T-cell (primary cell): ENCODE measurements at places on chromosomes 7 and 10.

DNA sequence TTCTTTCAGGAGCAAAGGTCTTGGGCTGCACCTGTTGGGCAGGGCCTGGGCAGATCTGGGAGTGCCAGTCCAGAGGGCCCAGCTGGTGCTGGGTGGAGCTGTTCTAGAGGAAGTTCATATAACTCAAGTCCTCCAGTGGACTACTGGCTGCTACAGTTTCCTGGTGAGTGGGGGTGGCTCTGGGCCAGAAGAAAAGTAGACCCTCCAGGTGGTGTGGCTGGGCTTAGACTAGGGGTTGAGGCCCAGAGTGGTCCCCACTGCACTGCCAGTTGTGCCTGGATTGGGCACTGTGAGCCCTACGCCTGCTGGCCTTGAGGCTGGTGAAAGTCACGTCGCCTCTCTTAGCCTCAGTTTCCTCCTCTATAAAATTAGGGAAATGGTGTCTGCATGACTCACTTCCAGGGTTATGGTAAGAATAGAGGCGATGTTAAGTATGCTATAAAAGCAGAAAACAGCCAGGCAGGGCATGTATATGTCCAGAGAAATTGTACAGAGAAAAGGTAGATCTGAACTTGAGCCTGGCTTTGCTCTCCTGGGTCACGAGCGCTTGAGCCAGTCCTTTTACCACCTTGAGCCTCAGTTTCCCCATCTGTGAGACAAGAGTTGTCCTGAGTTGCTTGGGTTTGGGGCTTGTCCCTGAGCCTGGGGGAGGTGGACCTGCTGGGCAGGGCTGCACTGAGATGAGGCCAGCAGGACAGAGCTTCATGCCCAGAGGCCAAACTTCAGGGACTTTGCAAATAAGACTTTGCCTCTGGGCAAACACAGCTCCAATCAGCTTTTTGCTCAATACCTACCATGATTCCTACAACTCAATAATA lies 3.8 kb upstream of the CLDN3 start:
- DNase-seq: no peak

DNA sequence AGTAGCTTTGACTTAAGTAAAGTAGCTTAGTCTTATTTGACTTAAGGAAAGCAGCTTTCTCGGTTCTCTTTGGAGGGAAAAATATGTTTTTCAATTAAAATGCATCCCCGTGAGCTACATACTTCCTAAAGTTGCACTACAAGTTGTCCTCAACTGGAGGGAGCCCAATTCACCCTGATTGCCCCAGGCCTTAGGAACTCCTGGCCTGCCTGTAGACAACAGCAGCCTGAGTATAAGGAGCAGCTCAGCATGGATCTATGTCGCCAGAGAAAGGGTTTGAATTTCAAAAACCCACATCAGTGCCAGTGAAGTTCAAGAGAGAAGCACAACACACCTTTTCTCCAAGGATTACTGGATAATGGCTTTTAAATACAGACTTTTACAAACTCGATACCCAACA lies 772.0 kb downstream of the TNS3 start:
- no peak for DNase-seq

GRCh38 chr7:5375925-5376324 lies 47.7 kb downstream of the TNRC18 start:
- no peak for DNase-seq

DNA sequence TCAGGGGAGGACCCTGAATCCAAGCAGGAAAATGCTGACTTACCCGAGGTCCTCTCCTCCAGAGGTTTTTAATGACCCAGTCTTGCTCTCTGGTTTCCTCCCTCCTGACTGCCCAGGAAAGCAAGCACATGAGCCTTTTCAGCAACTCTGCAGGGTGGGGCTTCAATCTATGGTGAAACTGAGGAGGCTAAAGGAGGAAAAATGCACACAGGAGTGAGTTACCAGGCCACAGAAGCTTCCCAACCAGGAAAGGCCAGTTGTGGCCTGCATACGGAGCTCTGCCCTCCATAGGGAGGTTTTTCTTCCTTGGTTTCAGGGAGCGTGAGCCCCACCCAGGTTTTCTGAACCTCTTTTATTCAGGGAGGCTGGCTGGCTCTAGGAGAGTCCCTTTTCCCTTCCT lies 14.1 kb upstream of the DLG5 start:
- no peak for DNase-seq

DNA sequence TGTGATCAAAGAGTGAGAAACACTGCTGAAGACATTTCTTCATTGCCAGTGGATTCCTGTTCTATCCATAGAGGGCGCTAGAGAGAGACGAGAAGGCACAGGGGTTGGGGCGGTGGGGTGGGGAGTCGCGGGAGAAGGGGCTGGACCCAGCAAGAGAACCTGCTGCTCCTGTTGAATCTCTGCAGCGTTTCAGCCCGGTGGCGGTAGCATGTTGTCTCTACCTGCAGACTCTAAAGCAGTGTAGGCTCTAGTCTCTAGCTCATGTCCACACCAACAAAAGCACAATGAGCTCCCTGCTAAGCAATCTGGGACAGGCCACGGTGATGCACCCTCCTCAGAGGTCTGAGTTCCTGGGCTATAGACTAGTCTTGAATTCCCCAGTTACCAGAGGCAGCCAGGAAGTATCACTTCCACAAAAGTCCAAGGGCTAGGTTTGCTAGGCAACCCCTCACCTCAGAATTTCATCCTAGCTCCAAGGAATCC lies 167.7 kb downstream of the DGKB start:
- no peak for DNase-seq

DNA sequence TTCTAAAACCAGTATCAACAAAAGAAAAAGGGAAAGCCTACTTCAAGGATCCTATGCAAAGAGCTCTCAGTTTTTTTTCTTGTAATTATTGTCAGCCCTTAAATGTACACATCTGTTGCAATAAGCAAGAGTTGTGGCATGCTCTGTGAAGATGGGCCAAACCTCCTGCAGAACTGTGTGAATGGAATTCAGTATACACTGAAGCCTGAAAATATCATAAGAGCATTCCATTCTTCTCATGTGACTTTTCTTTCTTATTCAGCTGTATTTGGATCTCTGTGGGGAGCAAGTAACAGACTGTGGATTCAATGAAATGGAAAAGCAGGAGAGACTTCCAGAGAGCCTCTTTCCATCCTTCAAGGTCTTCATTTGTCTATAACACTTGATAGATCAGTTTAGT lies 130.7 kb downstream of the SAMD9 start:
- DNase-seq: no peak

DNA sequence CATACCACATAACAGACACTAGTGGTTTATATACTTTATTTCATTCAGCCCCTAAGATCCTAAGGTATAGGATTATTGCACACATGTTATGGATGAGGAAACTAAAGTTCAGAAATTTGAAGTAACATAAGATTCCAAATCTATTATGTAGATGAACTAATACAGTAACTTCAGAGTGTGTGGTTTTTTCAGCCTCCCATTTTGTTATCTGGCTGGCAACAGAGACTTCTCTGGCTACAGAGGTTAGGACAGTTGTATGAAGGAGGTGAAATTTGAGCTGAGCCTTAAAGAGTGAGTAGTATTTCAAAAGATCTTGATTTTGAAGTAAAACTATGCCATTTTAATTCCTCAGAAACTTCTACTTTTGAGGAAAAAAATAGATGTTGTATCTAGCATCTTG lies 125.4 kb downstream of the MAPK8 start:
- no peak for DNase-seq

GRCh38 chr7:1975179-1975578 lies 257.6 kb downstream of the MAD1L1 start:
- DNase-seq: no peak

DNA sequence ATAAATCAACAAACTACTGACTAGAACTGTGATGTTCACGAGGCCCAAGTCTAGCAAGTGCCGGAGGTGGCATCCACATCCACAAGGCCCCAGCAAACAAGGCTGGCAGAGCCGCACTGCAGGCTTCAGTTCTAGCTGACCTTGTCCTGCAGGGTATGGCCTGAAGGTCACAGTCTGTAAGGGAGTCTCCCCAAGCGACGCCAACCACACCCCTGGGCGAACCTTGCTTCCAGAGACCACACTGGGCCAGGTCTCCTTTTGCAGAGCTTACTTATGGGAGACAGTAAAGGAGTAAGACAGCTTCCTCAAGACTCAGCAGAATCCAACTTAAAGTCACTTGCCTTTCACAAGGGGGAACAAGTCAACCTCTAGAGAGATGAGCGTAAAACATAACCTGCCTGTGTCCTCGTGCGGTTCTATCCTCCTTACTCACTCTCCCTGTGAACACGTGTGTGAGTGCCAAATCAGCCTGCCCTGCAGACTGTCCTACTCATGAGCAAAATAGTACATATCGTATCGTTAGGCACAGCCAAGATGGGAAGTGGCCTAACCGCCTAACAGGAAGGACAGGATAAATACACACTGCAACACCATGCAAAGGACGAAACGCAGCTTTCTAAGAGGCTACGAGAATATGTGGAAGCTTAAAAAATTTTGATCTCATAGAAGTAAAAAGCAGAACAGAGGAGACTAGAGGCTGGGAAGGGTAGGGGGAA lies 22.7 kb downstream of the FAM53B start:
- no peak for DNase-seq
